ENCODE measurements at places on chromosomes 7 and 10. TPM values are rescaled to one million over a fixed set of nuclear protein-coding genes. Genes with fewer than 3 reads are reported as not detected.

The ACADSB gene
- 17.6 TPM for total RNA-seq

The KCNIP2 gene
- total RNA-seq = 6.8 TPM

GRCh38 chr7:148543-148931, 43.8 kb upstream of the FAM20C start:
- H3K4me1 ChIP-seq = peaks cover 21% of the 10 kb centered on the region
- H3K4me3 ChIP-seq = peak overlapping the region; percentile 86
- peaks cover 6% of the 10 kb centered on the region for H3K36me3 ChIP-seq
- no peak for DNase-seq

GRCh38 chr7:47576031-47576865, 5.7 kb downstream of the TNS3 start:
- H3K27ac ChIP-seq = peak overlapping the region; percentile 97
- H3K4me3 ChIP-seq = peak overlapping the region; percentile 40
- H3K36me3 ChIP-seq = peaks cover 4% of the 10 kb centered on the region

The ICA1 gene
- 6.8 TPM for total RNA-seq

DNA sequence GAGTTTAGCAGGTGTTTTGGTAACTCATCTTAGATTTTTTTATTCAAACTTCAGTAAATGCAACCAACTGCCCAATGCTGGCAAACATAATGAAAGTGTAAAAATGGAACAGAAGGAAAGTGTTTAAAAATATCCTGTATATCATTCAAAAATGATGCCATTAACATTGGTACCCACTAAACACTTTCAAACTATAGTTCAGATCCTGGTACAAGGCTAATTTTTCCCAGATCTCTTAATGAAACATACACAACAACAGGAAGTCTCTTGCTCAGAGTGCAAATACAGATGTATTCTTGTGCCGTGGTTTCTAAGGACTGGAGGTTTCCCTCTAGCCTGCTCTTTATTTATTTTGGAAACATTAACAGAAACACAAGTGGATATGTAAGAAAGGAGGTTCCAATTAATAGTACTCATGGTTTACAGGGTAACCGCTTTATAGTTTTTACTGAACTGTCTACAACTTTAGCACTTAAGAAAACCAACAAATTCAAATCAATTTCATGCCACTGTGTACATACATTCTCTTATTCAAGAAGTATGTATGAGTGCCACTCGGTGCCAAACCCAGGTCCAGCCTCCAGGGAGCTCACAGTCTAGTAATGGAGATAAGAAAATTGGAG, 176.0 kb upstream of the AKR1E2 start:
- no peak for DNase-seq
- H3K36me3 ChIP-seq = no peaks in the 10 kb centered on the region
- no peak overlapping the region for H3K27ac ChIP-seq
- no peaks in the 10 kb centered on the region for H3K27me3 ChIP-seq
- peaks cover 40% of the 10 kb centered on the region for H3K4me1 ChIP-seq

GRCh38 chr10:52170776-52171175, 143.3 kb upstream of the DKK1 start:
- no peaks in the 10 kb centered on the region for H3K4me1 ChIP-seq
- H3K36me3 ChIP-seq = peaks cover 12% of the 10 kb centered on the region
- H3K27me3 ChIP-seq = no peaks in the 10 kb centered on the region
- H3K4me3 ChIP-seq = no peak overlapping the region
